ENCODE measurements at places on chromosomes 11 and 22.

GRCh38 chr11:123116486-123116885, 54.5 kb upstream of the HSPA8 start:
- DNase-seq, result no peak

DNA sequence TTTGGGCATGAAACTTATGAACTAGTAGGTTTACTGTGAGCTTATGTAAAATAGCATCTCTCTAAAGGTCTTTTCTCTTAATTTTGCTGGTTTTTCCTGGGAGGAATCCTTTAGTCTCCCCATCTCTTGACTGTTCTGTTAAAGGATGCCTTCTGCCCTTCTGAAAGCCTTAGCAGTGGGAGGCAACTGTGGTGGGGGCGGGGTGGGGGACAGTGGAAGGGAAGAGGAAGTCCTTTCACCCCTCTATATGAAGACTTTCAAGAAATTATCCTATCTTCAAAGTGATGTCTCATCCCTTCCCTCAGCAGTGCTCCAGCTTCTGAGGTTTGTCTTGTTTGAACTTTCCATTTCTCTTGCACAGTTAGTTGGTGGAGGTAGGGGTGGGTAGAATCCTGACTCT, 73.1 kb downstream of the ELP4 start:
- peak; percentile 52 for DNase-seq

- no peak for DNase-seq
Measured at GRCh38 chr22:19984201-19984753, 32.3 kb downstream of the ARVCF start.

- DNase-seq, result peak; percentile 45
Measured at GRCh38 chr11:43920598-43921419, 21.6 kb upstream of the C11orf96 start.

GRCh38 chr11:46278387-46279125, 1.1 kb downstream of the CREB3L1 start:
- DNase-seq, result peak; percentile 66

GRCh38 chr22:43315687-43316217, 27.4 kb downstream of the SCUBE1 start:
- no peak for DNase-seq

- no peak for DNase-seq
Measured at GRCh38 chr11:57370251-57370650, 10.7 kb downstream of the PRG3 start.

DNA sequence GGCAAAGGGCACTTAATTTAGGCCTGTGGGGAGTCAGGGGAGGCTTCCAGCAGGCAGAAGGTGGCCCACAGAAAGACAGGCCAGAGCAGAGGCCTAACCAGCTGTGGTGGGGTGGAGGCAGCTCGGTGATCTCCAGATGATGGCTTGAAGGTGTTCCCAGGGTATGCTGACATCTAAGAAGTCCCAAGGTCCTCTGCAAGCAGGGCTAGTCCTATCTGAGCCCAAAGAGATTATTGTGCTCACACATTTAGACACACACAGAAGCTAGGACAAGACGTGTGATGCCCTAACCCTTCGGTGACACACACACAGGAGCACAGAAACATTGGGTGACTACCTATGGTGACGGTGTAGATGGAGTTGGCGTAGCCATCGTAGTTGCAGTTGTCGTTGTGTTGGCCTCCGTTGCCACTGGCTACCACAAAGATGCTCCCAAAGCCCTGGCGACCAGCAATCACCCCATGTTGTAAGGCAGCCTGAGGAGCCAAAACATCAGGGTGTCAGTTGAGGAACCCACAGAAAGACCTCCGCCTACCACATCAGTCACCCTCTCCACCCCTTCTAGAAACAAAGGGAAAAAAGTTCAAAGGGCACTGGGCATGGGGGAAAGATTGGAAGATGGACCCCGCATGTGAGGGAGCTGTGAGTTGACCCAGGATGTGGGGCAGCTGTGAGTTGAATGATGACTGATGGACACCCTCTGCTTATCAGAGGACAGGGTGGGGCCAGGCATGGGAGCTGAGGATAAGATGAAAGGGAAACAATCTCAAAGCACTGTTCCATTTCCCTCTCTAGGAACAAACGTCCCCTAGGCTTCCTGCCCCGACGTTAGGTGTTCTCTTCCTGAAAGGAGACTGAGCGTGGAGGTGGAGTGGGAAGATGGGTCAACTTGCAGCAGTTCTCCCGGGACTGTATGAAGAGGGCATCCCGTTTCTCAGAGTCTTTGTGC, 7.9 kb downstream of the PCSK7 start:
- peak; percentile 15 for DNase-seq

Measured in OCI-M1 (cell line).